ENCODE measurements at places on chromosomes 2 and 18.

DNA sequence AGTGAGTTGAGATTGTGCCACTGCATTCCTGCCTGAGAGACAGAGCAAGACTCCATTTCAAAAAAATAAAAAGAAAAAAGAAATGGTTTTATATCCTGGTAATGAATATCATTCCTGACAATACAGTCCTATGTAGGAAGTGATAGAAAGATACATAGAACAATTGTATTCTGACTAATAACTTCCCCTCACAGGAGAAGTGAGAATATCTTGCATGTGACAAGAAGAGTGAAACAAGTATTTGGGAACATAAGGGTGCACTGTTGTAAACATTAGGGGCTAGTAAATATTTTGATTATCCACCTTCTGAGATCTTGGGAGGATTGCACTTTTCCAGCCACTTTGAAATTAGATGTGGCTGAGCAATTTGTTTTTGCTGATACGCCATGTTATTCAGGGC is 40.7 kb downstream of the KLHL14 start:
- no peak for DNase-seq

- no peak for DNase-seq
These were observed 171.2 kb downstream of the HAUS1 start for GRCh38 chr18:46275370-46275769.

DNA sequence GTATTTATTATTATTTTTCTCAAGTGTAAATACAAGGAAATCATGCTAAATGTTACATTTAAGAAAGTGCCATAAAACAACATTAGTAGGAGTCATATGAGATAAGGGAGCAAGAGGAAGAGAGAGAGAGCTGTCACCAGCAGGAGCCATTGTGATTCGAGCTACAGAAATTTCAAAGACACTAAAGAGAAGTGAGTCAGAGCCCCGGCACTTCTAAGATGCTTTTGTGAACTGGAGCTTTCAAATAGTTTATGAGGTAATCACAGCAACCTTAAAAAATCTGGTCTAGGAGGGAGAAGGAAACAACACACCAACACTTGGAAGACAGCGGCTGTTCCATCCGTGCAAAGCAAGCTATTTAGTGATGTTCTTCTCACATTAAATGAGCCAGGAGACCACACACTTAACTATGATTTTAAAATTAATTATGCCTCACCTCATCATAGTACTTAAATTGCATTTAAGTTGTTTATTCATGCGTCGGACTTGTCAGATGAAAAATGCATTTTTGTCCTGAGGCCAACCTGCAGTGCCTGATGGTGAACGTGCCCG is 382.7 kb upstream of the SALL3 start:
- DNase-seq = no peak

- DNase-seq = no peak
These were observed 37.3 kb downstream of the TMEM177 start for GRCh38 chr2:119716284-119716672.

DNA sequence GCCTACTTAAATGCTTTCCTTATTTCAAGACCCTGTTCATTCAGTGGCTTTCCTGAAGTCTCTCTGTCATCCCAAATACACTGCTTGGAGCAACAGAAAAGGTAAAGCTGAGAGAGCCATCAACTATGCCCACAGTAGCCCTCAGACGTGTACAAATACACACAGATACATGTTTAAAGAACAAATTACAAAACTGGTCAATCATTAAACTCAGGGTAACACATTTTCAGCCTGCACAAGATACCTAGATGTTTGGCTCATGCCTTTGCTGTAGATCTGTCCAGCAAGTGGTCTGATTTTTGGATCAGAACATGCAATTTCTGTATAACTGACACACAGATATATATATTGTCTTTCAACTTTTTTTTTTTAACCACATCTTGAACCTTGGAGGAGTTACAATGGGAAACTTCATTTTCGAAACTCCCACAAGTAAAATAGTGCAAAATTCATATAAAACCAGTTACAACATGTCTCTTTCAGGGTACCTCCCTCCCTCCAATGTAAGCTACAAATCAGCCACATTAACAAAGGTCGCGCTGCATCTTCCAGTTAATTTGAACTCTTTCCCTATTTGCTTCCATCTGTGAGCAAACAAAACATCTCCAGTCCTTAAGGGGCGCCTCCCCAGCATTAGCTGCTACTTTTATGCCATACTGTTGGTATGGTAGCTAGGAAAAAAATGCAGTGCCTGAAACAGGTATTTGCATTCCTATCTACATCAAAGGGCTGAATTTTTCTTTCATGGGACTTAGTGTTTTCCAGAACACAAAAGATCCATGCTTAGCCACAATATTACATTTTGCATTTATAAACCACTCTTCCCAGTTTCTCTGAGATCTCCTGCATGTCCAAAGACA is 311.9 kb downstream of the NRXN1 start:
- DNase-seq = no peak

GRCh38 chr2:73970141-73970803 is 14.4 kb upstream of the TET3 start:
- DNase-seq = no peak

All from stimulated activated CD8-positive, alpha-beta memory T cell treated with anti-CD3 and anti-CD28 coated beads, Interleukin-4, amount 100 ng/mL, for 4 hours (primary cell).